CD4-positive, alpha-beta memory T cell (primary cell): ENCODE measurements at places on chromosomes 7 and 10.
A peak's percentile ranks its signal among the peaks of the same experiment; 100 is the strongest.

- DNase-seq = no peak
Measured at GRCh38 chr7:43155636-43156035, 43.2 kb downstream of the HECW1 start.

GRCh38 chr10:3312403-3312940 lies 139.9 kb upstream of the PITRM1 start:
- no peak for DNase-seq

GRCh38 chr7:71184136-71184535 lies 52.2 kb downstream of the GALNT17 start:
- no peak for DNase-seq

- DNase-seq = peak; percentile 68
Measured at GRCh38 chr10:89206402-89207180, 526 bp downstream of the CH25H start.

DNA sequence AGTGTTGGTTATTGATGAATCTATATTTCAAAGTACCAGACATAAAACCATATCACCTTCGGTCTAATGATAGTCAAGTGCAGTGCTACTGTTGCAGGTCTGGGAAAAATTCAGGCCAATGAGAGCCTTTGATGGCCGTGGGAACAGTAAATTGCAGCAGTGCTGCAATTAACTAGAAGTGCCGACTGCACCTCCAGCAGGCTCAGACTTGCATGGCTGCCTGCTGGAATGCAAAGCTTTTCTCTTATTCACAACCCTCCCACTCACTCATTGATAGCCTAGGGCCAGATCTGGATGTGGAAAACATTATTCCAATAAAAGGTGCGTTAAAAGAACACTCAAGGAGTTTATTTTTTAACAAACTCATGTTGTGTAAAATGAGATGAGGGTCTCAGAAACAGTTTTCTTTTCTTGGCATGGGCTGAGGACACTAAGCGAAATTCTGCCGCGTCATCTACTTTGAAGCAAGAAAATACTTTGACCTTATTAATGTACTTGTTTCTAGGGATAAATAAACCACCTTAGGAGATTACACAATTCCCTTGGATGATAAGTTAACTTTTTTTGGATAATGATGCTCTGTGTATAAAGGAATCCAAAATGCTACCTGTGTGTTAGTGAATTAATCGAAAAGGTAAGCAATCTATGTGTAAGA lies 17.1 kb downstream of the PLXDC2 start:
- no peak for DNase-seq

- no peak for DNase-seq
Measured at GRCh38 chr7:75662579-75663301, 76.0 kb downstream of the HIP1 start.

DNA sequence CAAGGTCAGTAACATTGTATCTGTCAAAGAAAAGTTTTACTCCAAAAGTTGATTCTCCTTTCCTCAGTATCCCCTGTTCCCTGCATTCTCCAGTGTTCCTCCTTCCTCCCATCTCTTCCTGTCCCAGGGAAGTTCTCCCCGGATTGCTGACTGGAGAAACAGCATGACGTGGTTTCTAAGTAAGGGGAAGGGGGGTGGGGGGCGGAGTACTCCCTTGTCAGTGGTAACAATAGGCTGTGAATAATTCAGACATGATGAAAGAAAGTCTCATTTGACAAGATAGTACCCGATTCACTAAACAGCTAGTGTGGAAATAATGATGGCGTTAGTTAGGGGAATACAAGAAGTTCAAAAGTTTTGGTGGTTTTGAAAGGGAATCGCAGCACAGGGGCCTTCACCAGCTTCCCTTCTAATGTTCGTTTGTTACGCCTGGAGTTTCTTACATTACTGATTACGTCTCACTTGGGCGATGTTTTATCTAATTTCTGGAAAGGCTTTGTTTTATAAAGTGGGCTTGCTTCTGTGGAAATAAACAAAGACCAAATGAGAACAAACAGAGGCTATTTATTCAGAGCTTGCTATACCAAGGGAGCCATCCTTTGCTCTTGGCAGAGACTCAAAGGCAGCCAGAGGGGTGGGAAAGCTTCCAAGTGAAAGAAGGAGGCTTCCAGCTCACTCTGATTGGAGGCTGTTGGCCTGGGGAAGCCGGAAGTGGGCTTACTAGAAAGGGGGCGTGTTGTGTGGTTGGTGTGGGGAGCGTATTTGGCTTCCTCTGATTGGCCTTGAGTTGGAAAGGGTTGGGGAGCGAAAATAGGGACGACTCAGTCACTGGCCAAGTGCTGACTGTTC lies 453.7 kb downstream of the SDK1 start:
- no peak for DNase-seq

DNA sequence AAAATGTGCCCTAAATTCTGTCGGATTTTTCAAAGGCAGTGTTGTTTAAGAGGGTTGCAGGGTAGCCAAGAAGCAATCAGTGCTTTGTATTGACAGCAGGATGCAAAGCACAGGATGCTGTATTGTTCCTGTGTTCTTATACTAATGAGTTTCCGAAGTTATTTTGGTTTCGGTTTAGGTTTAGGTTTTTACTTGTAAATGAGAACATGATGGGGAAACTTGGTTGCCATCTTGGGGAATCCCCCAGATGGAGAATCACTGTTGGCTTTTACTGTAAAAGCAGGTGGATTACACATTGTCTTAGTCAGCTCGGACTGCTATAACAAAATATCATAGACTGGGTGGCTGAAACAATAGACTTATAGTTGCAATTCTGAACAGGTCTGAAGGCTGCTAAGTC lies 72.1 kb downstream of the INHBA start:
- DNase-seq = no peak

- DNase-seq = no peak
Measured at GRCh38 chr10:79483299-79483698, 29.0 kb upstream of the EIF5AL1 start.

GRCh38 chr10:33521062-33521461 lies 186.6 kb upstream of the NRP1 start:
- DNase-seq = no peak

GRCh38 chr7:1323178-1324027 lies 90.7 kb downstream of the UNCX start:
- no peak for DNase-seq

DNA sequence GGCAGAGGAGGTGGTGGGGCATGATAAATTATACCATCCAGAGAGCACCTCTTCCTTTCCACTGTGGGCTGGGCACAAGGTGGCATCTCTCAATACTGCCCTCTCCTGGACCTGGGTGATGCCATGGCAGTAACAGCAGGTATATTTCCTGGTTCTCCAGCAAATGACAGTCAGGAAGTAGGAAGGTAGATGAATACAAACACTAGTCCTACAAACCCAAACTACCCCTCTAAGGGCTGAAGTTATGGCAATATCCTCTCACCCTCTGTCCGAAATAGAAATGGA lies 1004.9 kb downstream of the KCNMA1 start:
- DNase-seq = no peak

DNA sequence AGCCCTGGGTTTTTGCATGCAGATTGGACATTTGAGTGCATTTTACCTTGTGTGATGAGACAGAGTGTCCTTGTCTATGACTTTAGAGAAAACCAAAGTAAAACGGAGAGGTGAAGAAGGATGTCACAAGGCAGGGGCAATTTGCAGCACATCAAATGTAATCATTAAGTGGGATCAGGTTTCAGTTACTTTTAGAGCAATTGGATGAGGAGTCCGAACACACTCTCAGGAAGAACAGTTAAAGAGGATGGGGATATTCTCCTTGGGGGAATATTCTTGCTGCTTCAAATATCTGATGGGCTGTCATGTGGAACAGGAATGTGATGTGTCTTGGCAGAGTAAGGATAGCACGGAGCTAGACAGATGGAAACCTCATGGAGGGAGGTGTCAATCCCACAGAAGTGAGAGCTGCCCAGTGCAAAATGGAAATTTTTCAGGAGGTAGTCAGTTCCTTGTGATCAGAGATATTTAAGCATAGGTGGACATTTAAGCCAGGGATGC lies 757 bp downstream of the RAB19 start:
- no peak for DNase-seq

GRCh38 chr7:149423449-149424110 lies 37.3 kb downstream of the ZNF777 start:
- no peak for DNase-seq

DNA sequence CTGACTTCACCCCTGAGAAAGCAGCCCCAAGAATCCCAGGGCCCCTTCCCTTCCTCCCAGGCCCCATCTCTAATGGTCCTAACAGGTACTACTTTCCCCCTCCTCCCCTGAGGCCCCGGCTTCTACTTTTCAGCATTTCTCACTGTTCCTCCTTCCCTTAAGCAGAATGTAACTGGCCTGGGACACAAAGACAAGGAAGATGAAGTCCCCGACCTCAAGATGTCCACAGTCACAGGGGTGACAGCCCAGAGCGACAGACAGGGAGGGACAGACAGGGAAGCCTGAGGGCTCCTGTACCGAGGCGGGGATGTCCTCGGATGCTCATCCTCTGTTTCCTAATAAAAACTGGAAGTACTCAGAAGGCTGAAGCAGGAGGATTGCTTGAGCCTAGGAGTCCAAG lies 11.6 kb downstream of the AOC1 start:
- DNase-seq = no peak

GRCh38 chr7:18626086-18626485 lies 130.5 kb downstream of the HDAC9 start:
- DNase-seq = no peak

DNA sequence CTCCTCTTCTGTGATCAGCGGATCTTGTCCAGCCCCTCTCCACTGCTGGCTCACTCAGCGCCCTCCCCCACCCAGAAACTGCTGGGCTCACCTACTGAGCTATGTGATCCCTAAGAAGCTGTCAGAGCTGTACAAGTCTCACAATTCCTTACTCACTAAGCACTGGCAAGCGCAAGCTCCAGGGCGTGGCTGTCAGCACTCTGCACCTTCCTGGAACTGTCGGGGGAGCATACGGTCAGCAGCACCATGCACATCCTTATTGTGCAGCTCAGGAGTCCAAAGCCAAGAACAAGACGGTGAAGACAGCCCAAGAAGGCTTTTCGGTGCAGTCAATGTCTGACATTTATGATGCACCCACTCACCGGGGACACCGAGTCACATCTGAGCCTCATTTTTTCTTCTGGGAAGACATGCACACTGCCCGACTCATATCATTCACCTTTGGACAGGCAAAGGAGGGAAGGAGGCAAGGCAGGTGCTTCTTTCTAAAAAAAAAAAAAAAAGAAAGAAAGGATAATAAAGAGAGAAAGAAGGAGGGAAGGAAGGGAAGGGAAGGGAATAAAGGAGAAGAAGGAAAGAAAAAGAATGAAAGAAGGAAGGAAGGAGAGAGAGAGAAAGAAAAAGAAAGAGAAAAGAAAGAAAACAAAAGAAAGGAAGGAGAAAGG lies 56.3 kb downstream of the ASB13 start:
- DNase-seq = no peak

- no peak for DNase-seq
Measured at GRCh38 chr7:92133133-92133736, 1.0 kb downstream of the CYP51A1 start.

GRCh38 chr10:4427532-4427931 lies 398.5 kb upstream of the AKR1E2 start:
- no peak for DNase-seq

- DNase-seq = no peak
Measured at GRCh38 chr7:28872226-28872625, 85.9 kb downstream of the TRIL start.

DNA sequence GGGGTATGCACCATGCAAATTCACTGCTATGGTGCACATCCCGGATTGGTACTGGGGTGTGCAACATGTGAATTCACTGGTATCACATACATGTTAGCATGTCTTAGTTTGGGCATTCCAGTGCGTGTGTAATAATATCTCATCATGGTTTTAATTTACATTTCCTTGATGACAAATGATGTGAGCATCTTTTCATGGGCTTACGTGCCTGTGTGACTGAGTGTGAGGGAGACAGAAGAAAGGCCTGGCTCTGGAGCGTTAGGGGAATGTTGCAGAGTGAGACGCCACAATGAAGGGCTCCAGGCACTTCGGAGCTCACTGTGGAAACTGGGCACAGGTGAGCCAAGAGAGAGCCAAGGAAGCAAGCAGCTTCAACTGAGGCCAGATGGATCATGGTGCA lies 162.6 kb downstream of the UBE2H start:
- no peak for DNase-seq

DNA sequence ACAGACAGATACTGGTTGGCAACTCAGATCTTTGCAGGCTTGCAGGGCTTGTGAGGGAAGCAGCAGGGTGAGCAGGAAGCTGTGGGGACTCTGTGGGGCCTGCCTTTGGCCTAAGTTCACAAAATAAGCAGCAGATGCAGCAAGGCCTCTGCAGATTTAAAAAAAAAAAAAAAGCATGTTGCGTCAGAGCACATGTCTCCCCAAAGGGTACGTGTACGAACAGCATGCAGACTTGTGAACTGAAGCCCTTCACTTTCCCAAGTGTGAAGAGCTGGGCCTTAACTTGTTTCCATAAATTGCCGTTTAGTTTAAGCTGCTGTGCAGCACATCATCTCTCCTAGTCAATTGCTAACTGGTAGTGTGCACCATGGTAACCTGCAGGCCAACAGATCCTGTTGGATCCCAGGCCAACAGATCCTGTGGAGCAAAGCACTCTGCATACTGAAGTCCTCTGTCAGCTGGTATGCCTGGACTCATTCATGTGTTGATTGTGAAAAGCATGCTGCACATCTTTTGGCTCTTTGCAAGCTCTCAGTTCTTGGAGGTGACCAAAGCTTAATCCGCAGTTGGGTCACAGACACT lies 10.8 kb upstream of the XPNPEP1 start:
- peak; percentile 70 for DNase-seq

DNA sequence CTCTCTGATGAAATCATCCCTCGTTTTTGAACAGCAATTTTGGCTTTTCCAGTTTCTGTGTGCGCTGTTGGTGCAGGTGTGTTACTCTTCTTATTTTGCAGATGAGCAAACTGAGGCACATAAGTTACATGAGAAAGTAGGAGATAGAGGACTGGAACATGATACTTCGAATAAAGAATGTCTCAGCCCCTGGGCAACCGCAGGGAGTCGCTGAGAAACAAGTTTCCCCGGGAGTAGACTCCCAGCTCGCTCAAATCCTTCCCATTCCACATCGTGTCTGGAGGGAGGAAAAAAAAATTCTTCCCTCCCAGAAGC lies 18.0 kb downstream of the MXI1 start:
- DNase-seq = no peak

DNA sequence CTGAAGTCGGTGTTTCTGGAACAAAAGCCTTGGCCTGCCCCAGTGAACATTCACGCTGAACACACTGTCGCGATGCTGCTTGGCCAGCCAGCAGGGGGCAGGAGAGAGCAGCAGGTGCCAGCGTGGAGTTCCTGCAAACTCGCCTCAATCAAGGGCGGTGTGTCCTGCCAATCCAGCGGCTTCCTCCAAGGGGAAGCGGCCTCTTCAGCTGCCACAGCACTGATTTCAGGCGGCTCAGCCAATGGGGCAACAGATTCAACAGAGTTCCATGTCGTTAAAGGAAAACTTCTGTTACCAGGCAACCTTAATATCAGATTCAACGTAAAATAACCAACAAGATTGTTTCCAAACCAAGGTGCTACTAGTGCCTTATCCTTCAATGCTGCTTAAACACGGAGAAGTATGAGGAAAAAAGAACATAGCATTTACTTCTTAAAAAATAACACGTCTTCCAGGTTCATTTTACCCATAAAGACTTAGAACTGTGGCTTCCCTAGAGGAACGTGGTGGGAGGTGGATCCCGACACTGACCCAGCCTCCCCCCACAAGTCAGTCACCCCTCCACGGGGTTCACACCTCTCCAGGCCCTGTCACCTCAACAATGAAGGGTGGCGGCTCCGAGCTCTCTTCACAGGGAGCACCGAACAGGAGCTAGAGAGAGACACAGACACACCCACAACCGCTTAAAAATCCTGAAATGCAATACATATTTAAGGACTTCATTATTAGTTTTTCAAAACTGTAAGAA lies 178.2 kb downstream of the DIP2C start:
- peak; percentile 68 for DNase-seq
